ENCODE measurements at places on chromosomes 6 and 20.

GRCh38 chr6:46490425-46491200 lies 636 bp downstream of the RCAN2 start:
- peak; percentile 9 for DNase-seq

- no peak for DNase-seq
These were observed 1.6 kb downstream of the MYLIP start for GRCh38 chr6:16130437-16130891.

DNA sequence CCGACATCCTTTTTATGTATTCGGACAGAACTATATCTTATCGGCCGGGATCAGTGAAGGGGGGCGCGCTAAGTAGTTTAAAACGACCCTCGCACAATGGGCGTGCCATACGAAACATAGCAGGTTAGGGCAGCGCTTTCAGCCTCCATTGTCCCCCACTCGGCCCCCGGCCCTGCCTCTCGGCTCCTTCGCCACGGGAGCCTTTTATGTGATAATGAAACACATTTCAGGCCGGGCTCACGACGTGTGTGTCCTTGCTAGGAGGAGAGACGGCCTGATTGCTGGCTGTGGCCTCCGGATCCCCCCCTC lies 5.3 kb downstream of the FOXA2 start:
- no peak for DNase-seq

GRCh38 chr6:44227148-44227793 lies 3.9 kb downstream of the SLC29A1 start:
- no peak for DNase-seq

DNA sequence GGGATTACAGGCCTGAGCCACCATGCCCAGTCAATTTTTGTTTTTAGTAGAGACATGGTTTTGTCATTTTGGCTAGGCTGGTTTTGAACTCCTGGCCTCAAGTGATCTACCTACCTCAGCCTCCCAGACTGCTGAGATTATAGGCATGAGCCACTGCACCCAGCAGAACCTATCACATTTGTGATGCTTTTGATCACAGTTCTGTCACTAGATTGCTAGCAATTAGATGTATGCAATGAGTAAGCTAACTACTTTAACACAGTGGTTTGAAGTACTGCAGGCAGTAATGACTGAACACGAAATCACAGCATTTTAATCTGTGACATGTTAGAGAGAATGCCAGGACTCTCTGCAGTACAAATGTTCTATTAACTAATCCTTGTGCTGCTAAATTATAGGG lies 19.6 kb upstream of the SAMHD1 start:
- DNase-seq = no peak

- no peak for DNase-seq
These were observed 31.8 kb upstream of the NT5E start for GRCh38 chr6:85418059-85418458.

DNA sequence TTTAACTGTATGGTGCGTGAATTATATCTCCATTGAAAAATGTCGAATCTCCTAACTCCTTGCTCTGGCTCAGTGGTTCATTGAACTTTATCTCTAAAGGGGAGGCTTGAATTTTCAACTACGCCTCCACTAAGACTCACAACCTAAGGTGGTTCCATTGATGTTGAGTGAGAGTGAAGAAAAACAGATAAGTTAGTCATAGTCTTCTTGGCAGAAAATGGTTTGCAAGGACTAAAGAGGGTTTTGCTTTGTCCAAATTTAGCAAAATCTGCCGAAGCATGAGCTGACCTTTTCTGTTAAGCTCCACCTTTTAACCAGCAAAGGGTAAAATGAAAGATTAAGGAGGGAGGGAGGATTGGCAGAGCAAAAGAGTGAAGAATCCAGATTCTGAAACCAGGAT lies 290.2 kb upstream of the SPTLC3 start:
- DNase-seq = no peak

DNA sequence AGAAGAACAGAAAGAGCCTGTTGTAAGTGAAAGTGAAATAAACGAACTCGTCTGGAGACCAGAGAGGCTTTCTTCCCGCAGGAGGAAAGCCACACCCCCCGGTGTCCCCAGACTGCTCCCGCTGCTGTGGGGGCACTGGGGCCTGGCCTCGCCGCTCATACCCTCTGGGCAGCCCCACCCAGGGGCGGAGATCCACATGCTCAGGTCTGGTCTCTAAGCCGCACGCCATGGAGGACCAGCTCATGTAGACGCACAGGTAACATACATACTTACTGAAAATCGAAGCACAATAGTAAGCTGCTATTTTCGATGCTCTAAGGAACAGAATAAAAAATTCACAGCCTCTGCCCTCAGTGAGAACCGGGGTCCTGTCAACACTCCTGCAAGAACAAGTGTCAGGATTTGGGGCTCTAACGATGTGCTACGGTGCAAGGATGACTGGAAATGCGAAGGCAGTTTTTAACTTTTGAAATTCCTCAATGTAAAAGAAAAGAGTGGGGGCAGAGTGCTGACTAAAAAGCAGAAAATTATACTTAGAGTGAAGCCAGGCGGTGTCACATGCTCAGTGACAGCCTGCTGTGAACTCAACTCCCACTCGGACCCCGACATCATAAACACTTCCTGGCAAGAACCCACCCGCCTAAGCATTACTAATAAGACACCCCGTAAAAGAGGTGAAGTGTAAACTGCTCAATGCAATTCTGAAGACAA lies 110.5 kb downstream of the IRF4 start:
- DNase-seq = peak; percentile 80

DNA sequence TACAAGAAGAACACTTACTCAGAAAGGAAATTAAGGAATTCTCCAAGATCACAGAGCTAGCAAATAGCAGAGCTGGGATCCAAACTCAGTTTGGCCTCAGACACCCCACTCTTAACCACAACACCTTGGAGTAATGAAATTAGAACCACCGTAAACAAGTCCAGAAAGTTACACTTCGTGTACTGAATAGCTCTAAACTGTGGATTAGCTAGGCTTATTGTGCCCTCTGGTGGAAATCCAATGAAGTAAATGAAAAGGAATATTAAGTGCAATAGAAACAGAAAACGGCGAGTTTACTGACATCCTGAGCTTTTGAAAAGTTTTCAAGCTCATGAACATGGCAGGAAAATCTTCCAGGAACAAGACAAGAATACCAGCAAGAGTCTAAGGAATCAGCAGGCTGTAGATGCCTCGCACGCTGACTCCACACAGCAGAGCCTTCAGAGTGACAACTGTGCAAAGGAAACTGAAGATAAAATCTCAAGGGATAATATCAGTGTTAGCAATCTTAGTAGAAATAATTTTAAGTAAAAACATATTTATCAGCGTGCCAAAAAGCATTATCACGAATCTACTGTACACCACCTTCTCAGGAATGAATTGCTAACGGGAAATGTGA lies 34.6 kb downstream of the FBXO5 start:
- DNase-seq = no peak

- DNase-seq = no peak
These were observed 444.2 kb upstream of the JAG1 start for GRCh38 chr20:11117808-11118528.

DNA sequence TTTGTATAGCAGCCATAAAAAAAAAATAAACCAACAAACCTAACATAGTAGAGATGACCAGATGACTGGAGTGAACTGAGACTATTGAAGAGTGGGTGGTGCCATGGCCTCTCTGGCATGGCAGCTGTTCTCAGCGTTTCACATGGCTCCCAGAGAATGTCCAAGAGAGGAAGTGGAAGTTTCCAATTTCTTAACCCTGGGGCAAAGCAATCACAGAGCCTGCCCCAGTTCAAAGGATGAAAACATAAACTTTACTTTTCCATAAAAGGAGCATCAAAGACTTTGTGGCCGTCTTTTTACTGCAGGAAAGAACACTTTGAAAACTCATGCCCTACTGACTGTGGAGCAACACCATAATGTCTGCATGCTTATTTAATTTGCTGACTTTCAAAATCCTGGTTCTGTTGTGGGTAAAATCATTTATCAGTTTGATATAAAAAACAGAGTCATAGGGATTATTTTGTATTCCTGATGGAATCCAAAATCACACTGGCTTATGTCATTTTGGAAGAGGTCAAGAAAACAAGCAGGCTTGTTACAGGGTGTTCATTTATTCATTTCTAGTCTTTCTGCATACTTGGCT lies 165.4 kb downstream of the SLC35B3 start:
- no peak for DNase-seq

DNA sequence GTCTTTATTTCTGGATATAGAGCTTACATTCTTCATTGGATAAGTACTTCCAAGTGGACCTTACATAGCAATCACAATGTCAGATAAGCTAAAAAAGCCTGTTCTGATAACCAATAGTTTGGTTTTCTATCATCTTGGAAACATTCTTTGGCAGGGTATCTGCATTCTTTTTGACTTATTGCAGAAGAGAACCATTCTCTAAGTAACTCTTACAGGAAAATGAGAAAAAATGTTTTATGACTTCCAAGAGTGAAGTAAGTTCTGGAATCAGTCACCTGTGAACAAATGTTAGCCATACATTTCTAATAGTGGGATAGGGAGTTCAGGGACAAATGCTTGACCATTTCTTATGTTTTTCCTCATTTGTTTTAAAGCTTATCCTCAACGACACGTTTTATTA lies 564.0 kb downstream of the CD109 start:
- DNase-seq = no peak

DNA sequence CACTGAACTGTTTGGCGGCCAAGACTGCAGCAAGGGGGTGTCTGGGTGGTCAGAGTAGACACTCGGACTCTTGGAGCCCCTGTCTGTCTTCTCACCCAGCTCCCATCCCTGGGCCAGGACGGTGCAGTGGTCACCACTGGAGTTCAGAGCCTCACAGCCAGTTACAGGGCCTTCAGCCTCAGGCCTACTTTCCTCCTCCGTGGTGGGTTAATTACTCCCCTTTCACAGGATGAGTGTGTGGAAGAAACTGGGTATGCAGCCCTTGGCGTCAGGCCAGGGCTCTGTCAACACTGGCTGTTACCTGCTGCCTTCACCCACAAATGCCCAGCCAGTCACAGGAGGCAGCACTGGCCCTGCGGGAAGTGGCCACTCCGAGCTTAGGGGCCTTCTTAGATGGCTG lies 1.8 kb upstream of the YTHDF1 start:
- no peak for DNase-seq

DNA sequence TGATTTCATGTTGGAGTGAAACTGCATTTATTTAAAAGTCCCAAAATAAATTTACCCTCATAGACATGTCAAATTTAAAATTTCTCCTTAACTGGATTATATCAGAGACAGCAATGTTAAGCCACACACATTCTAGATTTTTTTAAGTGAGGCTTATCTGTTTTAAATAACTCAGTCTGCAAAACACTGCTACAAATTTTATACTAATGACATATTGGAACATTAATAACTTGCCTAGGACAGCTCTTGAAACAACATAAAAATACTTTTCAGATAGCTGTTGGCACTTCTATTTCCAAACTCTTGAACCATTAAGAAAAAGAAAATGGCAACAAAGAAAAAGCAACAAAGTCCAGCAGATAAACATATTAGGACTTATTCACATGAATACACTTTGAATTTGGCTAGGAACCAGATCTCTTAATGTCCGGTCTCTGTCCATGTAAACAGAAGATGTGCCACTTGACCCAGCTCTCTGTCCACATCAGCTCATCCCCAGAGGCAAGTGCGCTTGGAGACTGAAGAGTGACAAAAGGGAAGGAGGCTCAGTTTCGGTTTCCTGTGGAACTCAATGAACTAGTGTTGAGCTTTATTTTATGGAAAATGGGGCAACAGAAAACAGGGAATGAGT lies 219.3 kb upstream of the THBS2 start:
- DNase-seq = no peak

- DNase-seq = no peak
These were observed 419.1 kb downstream of the CDC5L start for GRCh38 chr6:44806656-44807055.

GRCh38 chr20:6882561-6883291 lies 115.2 kb downstream of the BMP2 start:
- DNase-seq = no peak

DNA sequence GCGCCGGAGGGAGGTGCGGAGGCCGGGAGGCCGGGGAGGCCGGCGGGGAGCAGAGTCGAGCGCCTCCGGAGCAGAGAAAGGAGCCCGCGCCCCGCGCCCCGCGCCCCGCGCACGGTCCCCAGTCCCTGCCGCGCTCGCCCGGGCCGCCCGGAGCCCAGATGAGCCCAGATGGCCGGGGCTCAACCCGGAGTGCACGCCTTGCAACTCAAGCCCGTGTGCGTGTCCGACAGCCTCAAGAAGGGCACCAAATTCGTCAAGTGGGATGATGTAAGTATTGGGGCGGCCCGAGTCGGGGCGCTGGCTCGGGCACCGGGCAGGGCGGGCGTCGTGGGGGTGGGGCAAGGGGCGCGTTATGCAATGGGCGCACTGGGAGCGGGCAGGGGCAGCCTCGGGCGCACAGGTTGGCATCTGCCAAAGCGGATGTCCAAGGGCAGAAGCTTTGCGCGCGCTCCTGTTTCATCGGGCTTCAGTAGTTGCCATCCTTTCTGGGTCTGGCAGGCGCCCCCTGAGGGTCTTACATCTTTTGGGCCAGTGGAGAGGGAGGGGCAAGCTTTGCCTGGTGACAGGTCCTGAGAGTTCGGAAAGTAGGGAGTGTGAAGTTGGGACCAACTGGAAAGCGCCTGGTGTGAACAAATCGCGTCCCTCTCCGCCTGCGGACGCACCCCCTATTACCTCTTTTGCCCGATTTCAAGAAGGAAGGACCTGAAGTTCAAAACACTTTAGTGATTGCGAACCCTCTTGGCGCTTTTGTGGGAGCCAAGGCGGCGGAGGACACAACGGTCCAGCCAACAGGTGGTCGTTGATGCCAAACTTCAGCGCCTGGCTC lies 631 bp downstream of the PLCB1 start:
- peak; percentile 15 for DNase-seq

DNA sequence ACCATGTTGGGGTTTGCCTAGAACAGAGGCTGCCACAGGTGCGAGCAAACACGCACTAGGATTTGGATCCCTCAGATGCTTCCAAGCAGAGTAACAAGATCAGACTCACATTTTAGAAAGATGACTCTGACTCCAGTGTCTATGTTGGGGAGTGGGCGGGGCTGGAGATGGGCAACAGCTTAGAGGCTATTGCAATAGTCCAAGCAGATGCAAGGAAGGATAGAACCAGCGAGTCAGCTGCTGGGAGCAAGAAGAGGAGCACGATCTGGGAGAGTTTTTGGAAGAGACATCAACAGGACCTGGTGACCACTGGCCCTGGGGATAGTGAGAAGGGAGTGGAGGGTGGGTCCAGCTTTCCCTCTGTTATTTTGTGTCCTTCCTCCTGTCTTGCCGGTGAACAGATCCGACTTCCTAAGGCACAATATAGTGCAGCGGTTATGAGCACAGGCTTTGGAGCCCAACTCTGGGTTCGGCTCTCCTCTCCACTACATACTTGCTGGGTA lies 52.7 kb downstream of the FGD2 start:
- no peak for DNase-seq

- no peak for DNase-seq
These were observed 445.2 kb upstream of the ID4 start for GRCh38 chr6:19391926-19392325.

DNA sequence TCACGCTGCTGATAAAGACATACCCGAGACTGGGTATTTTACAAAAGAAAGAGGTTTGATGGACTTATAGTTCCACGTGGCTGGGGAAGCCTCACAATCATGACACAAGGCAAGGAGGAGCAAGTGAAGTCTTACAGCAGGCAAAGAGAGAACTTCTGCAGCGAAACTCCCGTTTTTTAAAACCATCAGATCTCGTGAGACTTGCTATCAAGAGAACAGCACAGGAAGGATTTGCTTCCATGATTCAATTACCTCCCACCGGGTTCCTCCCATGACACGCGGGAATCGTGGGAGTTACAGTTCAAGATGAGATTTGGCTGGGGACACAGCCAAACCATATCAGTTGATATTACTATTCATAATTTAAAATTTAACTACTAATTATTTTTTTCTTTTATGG lies 157.3 kb upstream of the ATXN1 start:
- no peak for DNase-seq

Measured in activated naive CD4-positive, alpha-beta T cell treated with anti-CD3 and anti-CD28 coated beads, Interleukin-2, amount 50 U/mL, for 16 hours (primary cell).